ENCODE measurements at places on chromosomes 7 and 10. TPM values are rescaled to one million over a fixed set of nuclear protein-coding genes. Genes with fewer than 3 reads are reported as not detected.

GRCh38 chr10:118908557-118909256, 120.8 kb upstream of the NANOS1 start:
- peak; percentile 53 for DNase-seq

DNA sequence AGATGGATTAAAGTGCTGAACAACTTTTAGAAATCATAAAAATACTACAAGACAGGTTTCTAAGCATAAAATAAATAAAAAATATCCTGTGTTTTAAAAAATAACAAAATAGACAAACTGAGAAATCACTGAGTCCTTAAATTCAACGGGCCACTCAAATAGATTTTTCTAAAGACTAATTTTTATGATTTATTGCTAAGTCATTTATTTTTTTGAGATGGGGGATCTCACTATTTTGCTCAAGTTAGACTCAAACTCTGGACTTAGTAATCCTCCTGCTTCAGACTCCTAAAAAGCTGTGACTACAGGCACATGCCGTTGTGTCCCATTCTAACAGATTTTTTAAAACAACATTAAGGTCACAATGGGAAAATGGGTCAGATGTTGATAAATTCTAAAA, 121.0 kb upstream of the THSD7A start:
- no peak for DNase-seq

DNA sequence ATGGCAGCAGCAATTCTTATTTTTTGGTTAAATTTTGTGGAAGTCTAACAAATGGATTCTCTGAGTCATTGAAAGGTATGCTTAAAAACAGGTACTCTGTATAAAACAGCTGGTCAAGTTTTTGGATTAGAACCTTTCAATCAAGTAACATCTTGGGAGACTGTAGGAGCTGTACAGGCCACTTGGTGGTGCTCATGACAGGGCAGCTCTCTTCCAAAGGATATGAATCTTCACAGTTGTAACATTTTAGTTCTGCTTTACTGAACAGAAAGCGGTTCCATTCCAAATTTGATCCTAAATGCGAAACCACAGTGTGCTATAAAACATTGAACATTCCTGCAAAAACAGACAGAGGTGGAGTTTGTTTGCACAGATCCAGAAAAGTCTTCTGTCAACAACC, 44.5 kb upstream of the AGR3 start:
- DNase-seq: no peak

DNA sequence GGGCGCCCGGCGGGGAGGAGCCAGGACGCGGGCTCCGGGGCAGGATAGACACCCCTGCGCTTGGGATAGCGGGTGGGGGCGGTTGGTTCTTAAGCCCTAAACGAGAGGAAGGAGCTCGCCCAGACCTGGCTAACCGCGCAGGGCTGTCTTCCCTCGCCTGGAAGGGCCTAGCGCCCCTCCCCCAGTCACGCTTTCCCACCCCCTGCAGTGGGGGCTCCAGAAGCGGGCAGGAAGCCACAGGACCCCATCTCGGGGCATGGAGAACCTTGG, 6.5 kb downstream of the SHH start:
- DNase-seq: no peak

DNA sequence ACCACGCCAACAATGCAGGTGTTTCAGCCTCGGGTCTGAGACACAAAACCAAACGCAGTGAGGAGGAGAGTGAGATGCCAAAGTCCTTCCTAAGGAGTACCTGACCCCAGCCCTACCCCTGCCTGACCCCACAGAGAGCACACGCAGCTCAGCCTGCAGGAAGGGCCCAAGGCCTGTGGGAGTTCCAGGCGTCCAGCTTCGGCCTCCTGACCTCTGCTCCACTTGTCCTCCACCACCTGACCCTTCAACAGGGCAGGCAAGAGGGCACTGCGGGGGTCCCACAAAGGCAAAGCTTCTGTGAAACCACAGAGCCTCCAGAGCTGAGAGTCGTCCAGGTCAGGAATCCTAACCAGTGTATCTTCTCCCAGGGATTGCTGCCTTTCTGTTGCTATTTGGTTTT, 122.0 kb upstream of the PPP2R2D start:
- peak; percentile 16 for DNase-seq

DNA sequence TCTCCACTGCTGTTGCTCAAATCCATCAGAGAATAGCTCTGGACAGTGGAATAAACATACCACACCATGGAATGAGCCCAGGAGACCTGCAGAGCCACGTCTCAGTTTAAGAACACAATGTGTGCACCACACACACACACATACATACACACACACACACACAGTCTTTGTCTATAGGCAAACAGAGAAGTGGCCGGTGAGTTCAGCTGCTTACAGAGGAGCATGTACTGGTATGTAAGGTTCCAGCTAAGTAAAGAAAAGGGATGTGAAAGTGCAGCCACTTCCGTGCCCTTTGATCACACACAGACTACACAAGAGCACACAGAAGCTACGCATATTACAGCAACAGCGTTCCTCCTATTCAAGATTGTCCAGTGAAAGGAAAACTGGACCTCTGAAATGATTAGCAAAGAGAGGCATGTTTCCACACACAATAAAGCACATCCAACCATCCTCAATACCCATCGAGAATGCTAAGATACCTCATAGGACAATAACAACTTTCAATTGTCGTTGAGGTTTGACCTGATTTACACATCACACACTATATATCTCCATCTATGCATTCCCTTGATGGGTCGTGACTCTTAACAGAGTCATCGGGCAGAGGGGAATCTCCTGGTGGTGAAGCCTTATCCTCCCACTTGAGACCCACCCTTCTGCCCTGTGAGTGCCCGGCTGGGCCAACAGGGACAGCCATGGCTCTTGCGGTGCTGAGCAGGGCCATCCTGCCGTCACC, 23.6 kb downstream of the SLC35B4 start:
- DNase-seq: no peak

DNA sequence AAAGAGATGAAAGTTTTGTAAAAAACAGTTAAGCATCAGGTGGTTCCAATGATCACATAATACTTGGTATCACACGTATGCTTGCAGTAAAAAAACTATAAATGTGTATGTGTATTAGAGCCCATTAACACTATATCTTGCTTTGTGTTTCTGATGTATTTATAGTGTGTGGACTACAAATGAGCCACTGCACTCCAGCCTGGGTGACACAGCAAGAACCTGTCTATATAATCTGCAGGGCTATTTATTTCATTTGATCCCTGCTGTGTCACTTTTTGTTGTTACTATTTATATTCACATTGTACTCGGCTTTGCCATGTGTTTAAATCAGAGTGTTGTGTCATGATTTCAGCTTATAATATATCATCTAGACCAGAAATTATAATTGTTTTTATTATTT, 487.8 kb upstream of the TEX47 start:
- no peak for DNase-seq

Gene TMEM72
- 19.3 TPM for total RNA-seq

GRCh38 chr10:30462513-30462912, 28.5 kb downstream of the MAP3K8 start:
- no peak for DNase-seq

Gene CDC14C
- not detected for total RNA-seq

GRCh38 chr7:72406820-72407403, 5.2 kb downstream of the CALN1 start:
- no peak for DNase-seq

Gene RBP4
- 77.4 TPM for total RNA-seq

DNA sequence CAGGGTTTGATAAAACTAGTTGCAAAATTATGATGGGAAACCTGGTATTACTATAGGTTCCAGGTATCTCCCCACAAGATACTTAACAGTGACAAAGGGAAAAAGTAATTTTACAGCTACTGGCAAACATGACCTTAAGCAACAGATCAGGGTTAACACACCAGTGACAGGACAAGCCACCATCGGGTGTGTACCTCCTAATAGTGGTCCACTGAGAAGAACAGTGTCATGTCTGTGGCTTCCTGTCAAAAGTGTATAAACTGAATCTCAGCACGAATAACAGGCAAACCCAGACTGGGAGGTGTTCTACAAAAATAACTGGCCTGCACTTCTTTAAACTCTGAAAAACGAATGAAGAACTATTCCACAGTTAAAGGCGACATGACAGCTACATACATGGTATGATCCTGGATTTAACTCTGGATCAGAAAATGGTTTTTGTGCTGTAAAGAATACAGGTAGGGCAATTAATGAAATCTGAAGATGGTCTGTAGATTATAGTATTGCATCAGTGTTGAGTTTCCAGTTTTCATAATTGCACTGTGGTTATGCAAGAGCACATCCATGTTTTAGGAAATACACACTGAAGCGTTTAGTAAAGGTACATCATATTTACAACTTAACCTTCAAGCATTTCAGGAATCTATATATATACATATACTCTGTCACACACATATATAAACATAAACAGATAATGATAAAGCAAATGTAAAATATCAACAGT, 32.0 kb upstream of the ARMS2 start:
- no peak for DNase-seq

- no peak for DNase-seq
These were observed 111.5 kb downstream of the SEMA3C start for GRCh38 chr7:80807166-80807900.

Gene LRIT1
- not detected for total RNA-seq

- no peak for DNase-seq
These were observed 62.1 kb downstream of the HHEX start for GRCh38 chr10:92751827-92752226.

Gene MKLN1
- 77.0 TPM for total RNA-seq

GRCh38 chr10:47329855-47330254, 7.6 kb downstream of the GDF2 start:
- DNase-seq: no peak

DNA sequence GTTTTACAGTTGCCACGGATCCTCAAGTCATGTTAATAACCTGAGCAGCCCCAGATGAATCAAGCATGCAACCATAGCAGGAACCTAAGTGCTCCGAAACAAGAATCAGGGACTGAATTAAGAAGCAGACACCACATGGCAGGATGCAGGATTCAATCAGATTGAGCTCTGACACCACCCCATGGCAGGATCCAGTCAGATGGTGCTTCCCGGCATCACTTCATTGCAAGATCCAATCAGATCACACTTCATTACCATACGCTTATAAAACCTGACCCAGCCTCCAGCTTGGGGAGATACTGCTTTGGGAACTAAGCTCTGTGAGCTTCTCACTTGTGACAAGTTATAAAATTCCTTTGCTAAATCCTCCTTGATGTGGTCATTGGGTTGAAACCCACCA, 55.3 kb downstream of the ABCB4 start:
- no peak for DNase-seq

- DNase-seq: peak; percentile 40
These were observed 5.4 kb downstream of the ATP6V1F start for GRCh38 chr7:128867842-128868623.

DNA sequence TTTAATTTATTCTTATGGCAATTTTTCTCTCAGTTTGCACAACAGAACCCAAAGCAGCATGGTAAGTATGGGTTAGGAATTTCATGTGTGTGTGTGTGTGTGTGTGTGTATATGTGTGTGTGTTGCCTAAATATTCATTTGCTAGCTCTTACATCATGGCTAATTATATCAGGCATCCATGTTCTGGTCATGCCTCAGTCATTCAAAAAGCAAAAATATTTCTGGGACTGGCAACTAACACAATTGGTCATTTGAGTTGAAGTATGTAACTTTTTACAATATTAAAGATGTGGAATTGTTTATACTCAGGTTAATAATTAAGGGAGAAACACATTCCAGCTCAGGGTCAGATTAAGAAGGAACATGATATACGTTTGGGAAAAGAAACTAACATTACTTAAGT, 67.6 kb upstream of the PHYHIPL start:
- peak; percentile 68 for DNase-seq

DNA sequence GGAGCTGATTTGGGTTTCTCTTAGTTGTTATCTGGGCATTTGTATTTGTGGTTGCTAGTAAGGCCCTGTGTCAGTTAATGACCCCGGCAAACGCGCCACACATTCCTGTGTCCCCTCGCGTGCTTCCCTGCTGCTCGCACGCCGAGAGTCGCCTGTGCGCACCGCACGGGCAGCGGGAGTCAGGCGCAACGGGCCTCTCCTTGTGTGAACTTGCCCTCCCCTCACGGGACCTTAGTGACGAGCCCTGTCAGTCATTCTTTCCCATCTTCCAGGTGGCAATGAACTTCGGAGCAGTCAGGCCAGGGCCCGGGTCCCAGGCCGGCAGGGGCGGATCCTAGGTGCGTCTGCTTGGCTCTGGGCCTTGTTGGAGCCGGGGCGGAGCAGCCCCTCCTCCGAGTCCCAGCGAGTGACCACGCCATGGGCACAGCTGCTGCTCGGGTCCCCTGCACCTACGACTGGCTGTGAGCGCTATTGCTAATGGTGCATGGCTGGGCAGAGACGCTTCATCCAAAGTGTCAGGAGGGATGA, 12.4 kb upstream of the PRKAR1B start:
- DNase-seq: peak; percentile 45

Gene BMPR1A
- 37.4 TPM for total RNA-seq

DNA sequence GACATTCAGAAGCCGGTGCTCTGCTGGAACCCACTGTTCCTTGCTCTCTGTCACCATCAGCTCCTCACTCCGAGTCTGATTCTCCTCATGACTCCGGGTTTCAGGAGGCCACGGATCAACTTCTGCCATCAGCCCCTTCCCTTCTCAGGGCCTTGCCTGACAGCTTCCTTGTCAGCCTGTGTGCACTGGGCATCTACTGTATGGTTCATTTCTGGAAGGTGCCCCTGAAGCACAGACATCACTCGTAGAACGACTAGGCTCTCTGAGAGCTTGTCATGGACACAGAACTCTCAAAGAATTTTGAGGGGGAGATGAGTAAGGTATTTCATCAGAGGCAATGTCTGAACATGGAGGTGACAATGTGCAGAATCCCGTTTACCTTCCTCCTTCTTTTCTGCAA, 396.1 kb downstream of the TNS3 start:
- DNase-seq: no peak

DNA sequence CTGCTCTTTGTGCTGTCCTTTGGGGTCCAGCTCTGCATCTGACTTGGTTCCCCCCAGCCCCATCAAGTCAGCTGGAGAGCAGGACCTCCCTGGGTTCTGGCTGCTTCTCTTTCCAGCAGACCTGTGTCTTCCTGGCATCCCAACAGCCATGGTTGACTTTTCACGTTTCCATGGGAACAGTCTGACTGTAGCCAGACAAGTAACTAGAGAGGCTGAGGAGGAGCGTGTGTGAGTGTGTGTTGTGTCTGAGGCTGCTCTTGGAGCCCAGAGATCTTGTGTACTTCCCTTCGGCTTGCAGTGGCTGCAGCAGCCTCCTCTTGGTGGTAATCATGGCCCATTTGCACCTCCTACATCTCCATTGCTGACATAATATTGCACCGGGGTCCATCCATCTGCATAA, 332.0 kb downstream of the RPS24 start:
- peak; percentile 94 for DNase-seq

DNA sequence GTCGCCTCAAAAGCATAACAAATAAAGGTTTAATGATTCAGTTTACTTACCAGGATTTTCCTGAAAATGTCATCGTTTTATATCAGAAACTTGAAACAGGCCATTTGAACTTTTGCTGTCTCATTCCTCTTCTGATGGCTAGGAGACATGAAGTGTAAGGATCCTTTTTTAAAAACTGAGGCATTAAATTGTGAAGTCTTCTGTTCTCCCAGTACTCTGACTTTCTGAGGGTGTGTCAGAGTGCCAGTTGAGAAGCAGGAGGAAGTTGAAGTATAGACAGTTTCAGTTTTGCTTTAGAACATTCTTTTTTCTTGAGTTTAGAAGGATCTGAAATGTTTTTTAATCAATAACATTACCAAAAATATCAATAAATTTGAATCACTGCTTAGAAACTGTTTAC, at the start of gene SAMD9L:
Gene SAMD9L (minus strand): TSS at position 242 of the 400 bp plus-strand sequence. CDS start 12,414 bp downstream, outside the sequence.
- DNase-seq: no peak

Gene TRIM50
- total RNA-seq: 0.19 TPM

All from kidney (tissue), 22 donors.